Activated naive CD8-positive, alpha-beta T cell treated with anti-CD3 and anti-CD28 coated beads, Interleukin-2, amount 10 ng/mL, durations not matched to agents 7 days and 5 days (primary cell): ENCODE measurements at places on chromosomes 1 and 21. TPM values are rescaled to one million over a fixed set of nuclear protein-coding genes. Genes with fewer than 3 reads are reported as not detected.

DNA sequence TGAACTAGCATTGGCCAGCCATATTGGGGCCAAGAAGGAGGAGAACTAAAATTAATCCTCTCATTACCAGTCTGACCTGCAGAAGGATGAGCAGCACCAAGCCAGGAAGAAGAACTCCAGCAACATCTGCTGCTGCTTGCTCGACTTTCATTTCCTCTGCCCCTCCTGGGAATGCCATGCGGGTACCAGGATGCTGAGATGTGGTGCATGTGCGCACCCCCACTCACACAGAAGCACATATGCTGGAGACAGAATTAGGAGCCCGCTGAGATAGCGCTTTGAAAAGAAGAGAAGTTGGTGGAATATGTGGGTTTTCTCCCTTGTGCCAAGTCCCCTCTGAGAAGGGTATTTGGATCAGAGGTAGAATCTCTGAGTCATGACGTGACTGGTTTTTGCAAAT is 70.4 kb downstream of the PLXNA2 start:
- peaks cover 12% of the 10 kb centered on the region for H3K27me3 ChIP-seq
- H3K4me1 ChIP-seq: no peaks in the 10 kb centered on the region
- DNase-seq: no peak

DNA sequence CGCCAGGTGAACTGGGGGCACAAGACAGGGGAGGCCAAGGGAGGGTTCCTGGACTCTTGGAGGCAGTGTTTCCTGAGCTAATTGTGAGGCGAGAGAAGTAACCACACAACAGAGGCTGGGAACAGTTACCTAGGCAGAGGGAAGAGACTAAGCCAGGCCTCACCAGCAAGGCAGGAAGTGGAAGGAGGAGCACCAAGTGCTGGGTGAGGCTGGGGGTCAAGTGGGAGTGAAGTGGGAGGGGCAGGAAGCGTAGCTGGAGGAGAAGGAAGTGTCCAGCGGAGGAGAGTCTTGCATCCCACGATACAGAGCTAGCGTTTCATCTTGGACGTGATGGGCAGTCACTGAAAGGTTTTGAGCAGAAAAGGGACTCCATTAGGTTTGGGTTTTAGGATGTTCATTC is 48.3 kb upstream of the CAPZB start:
- H3K27ac ChIP-seq: no peak overlapping the region
- H3K4me3 ChIP-seq: no peak overlapping the region
- no peak for DNase-seq
- H3K27me3 ChIP-seq: no peaks in the 10 kb centered on the region
- peaks cover 6% of the 10 kb centered on the region for H3K4me1 ChIP-seq
- peaks cover 4% of the 10 kb centered on the region for H3K36me3 ChIP-seq

GRCh38 chr1:9780554-9781110 is 43.1 kb downstream of the CLSTN1 start:
- H3K4me1 ChIP-seq: peaks cover 17% of the 10 kb centered on the region
- H3K4me3 ChIP-seq: no peak overlapping the region
- H3K27ac ChIP-seq: no peak overlapping the region
- peaks cover 3% of the 10 kb centered on the region for H3K36me3 ChIP-seq
- H3K27me3 ChIP-seq: no peaks in the 10 kb centered on the region

DNA sequence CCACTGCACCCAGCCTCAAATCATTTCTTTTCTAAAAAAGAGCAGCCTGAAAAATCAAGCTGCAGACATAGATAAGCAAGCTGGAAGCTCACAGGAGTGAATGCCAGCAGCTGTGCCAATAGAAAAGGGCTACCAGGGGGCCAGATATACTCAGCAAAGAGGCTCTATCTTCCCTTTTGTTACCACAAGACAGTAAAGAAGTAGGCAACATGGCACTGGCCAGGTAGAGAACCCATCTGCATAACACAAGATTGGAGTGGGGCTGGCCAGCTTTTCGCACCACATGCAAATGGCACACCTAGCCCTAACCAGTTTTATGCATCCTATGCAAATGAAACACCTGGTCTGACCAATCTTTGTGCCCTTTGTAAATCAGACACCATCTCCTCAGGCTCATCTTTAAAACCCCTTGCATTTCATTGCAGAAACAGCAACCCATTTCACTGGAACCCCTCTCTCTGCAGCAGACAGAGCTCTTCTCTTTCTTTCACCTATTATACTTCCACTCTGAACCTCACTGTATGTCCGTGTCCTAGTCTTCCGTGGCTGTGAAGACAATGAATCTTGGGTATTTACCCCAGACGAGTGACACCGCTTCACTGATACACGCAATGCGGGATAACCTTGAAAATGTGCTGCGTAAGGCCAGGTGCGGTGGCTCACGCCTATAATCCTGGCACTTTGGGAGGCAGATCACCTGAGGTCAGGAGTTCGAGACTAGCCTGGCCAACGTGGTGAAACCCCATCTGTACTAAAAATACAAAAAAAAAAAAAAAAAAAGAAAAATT is 15.1 kb downstream of the CASP9 start:
- H3K4me1 ChIP-seq: no peaks in the 10 kb centered on the region
- H3K36me3 ChIP-seq: peaks cover 5% of the 10 kb centered on the region
- H3K27me3 ChIP-seq: no peaks in the 10 kb centered on the region
- no peak overlapping the region for H3K4me3 ChIP-seq
- no peak overlapping the region for H3K27ac ChIP-seq

DNA sequence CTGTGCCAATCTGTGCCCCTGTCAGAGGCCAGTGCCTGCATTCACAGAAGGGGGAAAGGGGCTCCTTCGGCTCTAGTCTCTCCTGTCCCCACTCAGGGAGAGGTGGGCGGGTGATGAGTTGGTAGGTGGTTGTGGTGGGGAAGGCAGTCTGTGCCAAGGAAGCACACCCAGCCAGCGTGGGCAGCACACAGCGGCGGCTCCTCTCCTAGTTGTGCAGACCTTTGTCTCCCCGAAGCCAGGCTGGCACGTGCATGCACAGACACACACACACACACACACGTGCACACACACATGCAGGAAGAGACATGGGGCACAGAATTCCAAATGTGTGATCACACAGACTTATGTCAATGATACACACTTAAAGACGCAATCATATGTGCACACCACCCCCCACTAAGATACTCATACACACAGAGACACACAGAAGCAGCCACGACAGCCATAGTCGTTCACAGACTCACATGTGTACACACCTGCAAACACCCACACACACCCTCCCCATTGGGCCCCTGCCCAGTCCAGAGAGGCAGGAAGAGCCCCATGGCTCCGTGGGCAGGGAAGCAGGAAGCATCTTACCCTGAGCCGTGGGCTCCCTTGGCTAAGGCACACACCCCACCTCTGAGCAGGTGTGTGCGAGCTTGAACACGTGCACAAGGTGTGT is 16.4 kb downstream of the RIMS3 start:
- no peak overlapping the region for H3K4me3 ChIP-seq
- H3K27me3 ChIP-seq: peaks cover 14% of the 10 kb centered on the region
- H3K4me1 ChIP-seq: peaks cover 3% of the 10 kb centered on the region
- H3K36me3 ChIP-seq: no peaks in the 10 kb centered on the region

GRCh38 chr1:219985169-219985568 is 56.8 kb upstream of the SLC30A10 start:
- peaks cover 3% of the 10 kb centered on the region for H3K4me1 ChIP-seq
- DNase-seq: no peak
- peaks cover 19% of the 10 kb centered on the region for H3K36me3 ChIP-seq
- H3K27me3 ChIP-seq: no peaks in the 10 kb centered on the region
- no peak overlapping the region for H3K4me3 ChIP-seq

GRCh38 chr1:20974069-20974468 is 187.0 kb upstream of the HP1BP3 start:
- H3K27ac ChIP-seq: no peak overlapping the region
- H3K36me3 ChIP-seq: peaks cover 7% of the 10 kb centered on the region
- no peak overlapping the region for H3K4me3 ChIP-seq
- no peaks in the 10 kb centered on the region for H3K27me3 ChIP-seq
- no peak for DNase-seq

- H3K36me3 ChIP-seq: peaks cover 5% of the 10 kb centered on the region
- H3K27ac ChIP-seq: no peak overlapping the region
- no peak overlapping the region for H3K4me3 ChIP-seq
- no peaks in the 10 kb centered on the region for H3K27me3 ChIP-seq
Measured at GRCh38 chr1:197961449-197961848, 44.3 kb downstream of the LHX9 start.

GRCh38 chr21:25298512-25299491 is 308.5 kb downstream of the MRPL39 start:
- DNase-seq: no peak
- H3K4me3 ChIP-seq: no peak overlapping the region
- H3K27me3 ChIP-seq: peaks cover 2% of the 10 kb centered on the region

DNA sequence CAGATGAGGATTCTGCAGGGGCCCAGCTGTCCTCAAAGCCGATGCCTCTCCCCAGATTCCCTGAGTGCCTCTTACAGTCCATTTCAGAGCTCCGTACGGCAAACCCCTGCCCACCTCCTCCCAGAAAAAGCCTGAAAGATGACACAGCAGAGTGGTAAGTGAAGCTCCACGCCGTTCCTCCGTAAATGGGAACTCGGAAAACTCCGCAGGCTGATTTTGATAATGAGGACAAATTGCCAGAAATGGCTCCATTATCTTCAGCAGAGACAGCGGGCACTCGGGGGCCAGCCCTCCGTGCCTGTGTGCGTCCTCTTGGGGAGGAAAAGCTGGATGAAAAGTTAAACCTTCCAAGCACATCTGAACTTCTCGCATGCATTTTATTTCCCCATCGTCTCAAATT is 81.1 kb downstream of the NPHP4 start:
- H3K27me3 ChIP-seq: no peaks in the 10 kb centered on the region
- no peak overlapping the region for H3K27ac ChIP-seq
- H3K4me1 ChIP-seq: peaks cover 5% of the 10 kb centered on the region

DNA sequence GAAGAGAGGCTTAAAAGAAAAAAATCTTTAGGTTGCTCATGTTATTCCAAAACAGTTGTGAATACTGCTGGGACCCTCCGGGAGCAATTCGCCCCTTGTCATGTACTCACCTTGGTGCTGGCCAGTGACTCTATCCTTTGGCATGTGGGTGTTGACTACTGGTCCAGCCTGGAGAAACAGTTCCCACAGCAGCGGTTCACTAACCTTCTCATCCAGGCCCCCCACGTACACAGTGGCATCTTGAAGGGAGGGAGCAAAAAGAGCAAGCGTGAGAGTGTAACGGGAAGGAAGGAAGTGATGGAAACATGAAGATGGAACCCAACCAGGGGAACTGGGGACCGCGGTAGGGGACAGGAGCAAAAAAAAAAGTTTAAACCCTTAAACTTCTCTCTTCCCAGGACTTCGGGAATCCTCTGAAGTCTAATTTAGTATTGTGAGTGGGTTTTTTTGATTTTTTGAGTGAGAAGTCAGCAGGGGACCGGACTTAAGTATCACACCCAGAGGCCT is 494 bp downstream of the SF3B4 start:
- H3K36me3 ChIP-seq: peaks cover 37% of the 10 kb centered on the region
- DNase-seq: no peak
- no peaks in the 10 kb centered on the region for H3K27me3 ChIP-seq
- H3K27ac ChIP-seq: peak overlapping the region; percentile 98
- peak overlapping the region; percentile 99 for H3K4me3 ChIP-seq

- H3K4me3 ChIP-seq: no peak overlapping the region
- no peak overlapping the region for H3K27ac ChIP-seq
- H3K36me3 ChIP-seq: no peaks in the 10 kb centered on the region
- peaks cover 12% of the 10 kb centered on the region for H3K27me3 ChIP-seq
Measured at GRCh38 chr1:109719337-109719837, 7.3 kb downstream of the GSTM5 start.

- no peak for DNase-seq
Measured at GRCh38 chr21:41283211-41283818, 33.3 kb upstream of the FAM3B start.

DNA sequence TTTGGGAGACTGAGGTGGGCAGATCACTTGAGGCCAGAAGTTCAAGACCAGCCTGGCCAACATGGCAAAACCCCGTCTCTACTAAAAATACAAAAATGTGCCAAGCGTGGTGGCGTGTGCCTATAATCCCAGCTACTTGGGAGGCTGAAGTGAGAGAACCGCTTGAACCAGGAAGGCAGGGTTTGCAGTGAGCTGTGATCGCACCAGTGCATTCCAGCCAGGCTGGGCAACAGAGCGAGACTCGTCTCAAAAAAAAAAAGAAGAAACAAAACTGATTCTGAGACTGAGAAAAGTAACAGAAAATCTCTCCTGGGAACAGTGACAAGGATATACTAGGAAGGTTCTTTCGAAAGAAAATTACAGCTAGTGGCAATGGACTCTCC is 20.9 kb downstream of the USP48 start:
- no peaks in the 10 kb centered on the region for H3K36me3 ChIP-seq
- H3K4me3 ChIP-seq: no peak overlapping the region
- no peaks in the 10 kb centered on the region for H3K27me3 ChIP-seq
- no peak for DNase-seq
- H3K4me1 ChIP-seq: peaks cover 24% of the 10 kb centered on the region

- H3K27me3 ChIP-seq: no peaks in the 10 kb centered on the region
- no peak overlapping the region for H3K27ac ChIP-seq
- peaks cover 10% of the 10 kb centered on the region for H3K36me3 ChIP-seq
- H3K4me1 ChIP-seq: peaks cover 2% of the 10 kb centered on the region
- DNase-seq: no peak
Measured at GRCh38 chr1:84583648-84584047, 9.4 kb upstream of the CTBS start.

- H3K27ac ChIP-seq: peak overlapping the region; percentile 49
- DNase-seq: no peak
- H3K4me1 ChIP-seq: peaks cover 31% of the 10 kb centered on the region
- H3K36me3 ChIP-seq: peaks cover 58% of the 10 kb centered on the region
- H3K27me3 ChIP-seq: no peaks in the 10 kb centered on the region
- no peak overlapping the region for H3K4me3 ChIP-seq
Measured at GRCh38 chr1:167671727-167672511, 41.9 kb downstream of the RCSD1 start.

DNA sequence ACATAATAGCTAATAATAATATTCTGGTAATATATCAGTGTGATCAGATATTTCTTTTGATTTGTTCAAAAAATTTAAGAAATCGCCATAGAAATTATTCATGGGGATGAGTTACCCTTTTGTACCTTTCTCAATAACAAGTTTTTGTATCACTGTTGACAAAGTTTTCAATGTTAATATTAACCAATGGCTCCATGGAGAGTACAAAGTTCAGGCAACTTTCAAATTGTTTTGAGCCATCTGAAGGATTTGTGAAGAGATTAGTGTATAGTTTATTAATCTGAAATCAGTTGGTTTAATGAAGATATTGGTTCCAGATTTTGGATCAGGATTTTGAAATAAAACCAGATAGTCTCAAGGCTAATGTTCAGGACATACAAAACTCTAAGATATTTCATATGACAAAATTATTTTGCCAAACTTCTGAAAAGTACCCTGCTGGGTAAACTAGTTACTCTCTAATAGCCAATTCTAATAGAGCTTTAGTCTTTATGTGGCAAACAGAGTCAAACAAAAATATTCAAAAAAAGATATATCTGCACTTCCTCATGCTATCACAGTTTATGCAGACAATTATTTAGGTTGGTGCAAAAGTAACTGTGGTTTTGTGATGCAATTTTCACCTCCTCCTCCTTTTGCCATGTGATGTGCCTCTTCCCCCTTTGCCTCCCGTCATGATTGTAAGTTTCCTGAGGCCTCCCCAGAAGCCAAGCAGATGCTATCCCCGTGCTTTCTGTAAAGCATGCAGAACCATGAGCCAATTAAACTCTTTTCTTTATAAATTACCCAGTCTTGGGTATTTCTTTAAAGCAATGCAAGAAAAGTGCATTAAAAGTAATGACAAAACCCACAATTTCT is 1105.0 kb downstream of the PLA2G4A start:
- no peak overlapping the region for H3K27ac ChIP-seq
- H3K4me1 ChIP-seq: no peaks in the 10 kb centered on the region
- DNase-seq: no peak
- no peak overlapping the region for H3K4me3 ChIP-seq

- no peak overlapping the region for H3K27ac ChIP-seq
- H3K4me1 ChIP-seq: peaks cover 19% of the 10 kb centered on the region
- no peak for DNase-seq
- H3K27me3 ChIP-seq: no peaks in the 10 kb centered on the region
Measured at GRCh38 chr21:46371204-46372013, 47.5 kb downstream of the PCNT start.

Gene TRIM17
- total RNA-seq: 4.3 TPM

Gene OR2L3
- not detected for total RNA-seq

Gene TNNT2
- total RNA-seq: not detected

Gene F5
- 1.3 TPM for total RNA-seq
